ENCODE measurements at places on chromosomes 5 and 9.

DNA sequence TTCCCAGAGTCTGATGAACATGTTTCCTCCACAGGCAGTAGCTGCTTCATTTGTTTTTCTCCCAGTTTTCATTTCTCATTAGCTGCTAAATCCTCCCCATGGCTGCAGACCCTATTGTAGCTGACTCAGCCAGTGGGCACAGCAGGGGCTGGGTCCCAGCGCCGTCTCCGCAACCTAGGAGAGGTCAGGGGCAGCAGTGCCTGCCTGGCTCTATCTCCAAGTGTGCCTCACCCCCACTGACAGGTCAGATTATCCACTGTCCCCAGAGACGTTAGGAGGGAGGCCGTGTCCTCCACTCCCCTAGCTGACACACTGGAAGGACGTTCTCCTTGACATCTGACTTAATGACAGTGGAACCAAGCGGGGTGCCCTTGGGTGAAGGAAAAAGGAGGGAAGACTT is 31.1 kb downstream of the KCNIP1 start:
- no peak for DNase-seq

GRCh38 chr5:133227897-133228296 is 176.1 kb downstream of the HSPA4 start:
- DNase-seq = no peak

DNA sequence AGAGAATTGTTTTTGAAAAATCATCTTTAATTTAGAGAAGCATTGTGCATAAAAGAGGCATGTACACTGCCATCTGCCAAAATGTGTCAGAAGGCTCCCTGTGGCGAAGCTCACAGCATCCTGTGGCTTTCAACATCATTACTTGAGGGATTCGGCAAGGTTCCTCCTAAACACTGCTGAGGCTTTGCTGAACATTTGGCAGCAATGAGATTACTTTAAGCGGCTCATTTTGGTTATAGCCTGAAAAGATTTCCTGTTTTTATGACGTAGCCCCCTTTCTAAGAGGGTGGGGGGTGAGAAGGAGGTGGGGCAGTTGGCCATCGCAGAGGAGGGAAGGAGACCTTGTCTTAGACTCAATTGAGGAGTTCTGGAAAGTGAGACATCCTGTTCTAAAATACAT is 469.4 kb downstream of the RASEF start:
- DNase-seq = no peak

DNA sequence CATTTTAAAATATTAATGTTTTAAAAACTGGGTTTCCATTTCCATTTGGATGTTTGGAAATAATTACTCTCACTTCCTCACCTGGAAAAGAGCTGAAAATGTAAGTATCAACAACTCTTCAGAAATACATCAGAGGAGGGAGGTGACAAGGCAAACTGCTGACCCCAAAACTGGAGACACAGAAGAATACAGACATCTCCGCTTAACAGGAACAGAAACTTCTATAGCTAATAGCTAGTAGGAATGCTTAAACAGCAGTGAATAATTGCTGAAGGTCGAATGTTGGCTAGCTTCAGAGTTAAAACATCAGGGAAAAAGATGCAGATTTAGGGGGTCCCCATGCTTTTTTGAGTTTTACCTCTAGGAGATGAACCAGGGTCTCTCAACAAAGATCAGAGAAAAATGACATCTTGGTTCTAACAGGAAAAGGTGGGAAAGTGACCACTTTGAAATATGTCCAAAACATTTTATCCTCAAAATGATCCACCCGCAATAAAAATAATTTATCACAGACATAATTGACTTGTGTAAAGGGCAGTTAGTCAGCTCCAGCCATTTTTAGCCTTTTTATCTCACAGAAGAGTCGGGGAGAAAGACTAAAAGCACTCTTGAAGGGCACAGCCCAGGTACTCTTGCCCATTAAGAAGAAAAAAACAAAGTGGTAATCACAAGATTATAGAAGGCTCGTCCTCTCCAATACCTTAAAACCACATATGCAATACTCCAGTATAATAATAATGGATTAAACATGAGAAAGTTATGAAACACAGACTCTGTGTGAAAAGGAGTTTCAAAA is 1474.9 kb downstream of the EFNA5 start:
- DNase-seq = no peak
